ENCODE measurements at places on chromosomes 7 and 10. TPM values are rescaled to one million over a fixed set of nuclear protein-coding genes. Genes with fewer than 3 reads are reported as not detected.

- no peaks in the 10 kb centered on the region for H3K4me1 ChIP-seq
- no peaks in the 10 kb centered on the region for H3K27me3 ChIP-seq
- no peak overlapping the region for H3K4me3 ChIP-seq
Measured at GRCh38 chr7:94940241-94940640, 32.8 kb downstream of the PPP1R9A start.

- peaks cover 5% of the 10 kb centered on the region for H3K4me1 ChIP-seq
- no peaks in the 10 kb centered on the region for H3K27me3 ChIP-seq
- H3K27ac ChIP-seq = no peak overlapping the region
- H3K36me3 ChIP-seq = no peaks in the 10 kb centered on the region
- no peak for DNase-seq
Measured at GRCh38 chr10:4770801-4771553, 55.0 kb upstream of the AKR1E2 start.

GRCh38 chr7:128398016-128398840 lies 11.6 kb downstream of the IMPDH1 start:
- H3K27me3 ChIP-seq = no peaks in the 10 kb centered on the region
- H3K36me3 ChIP-seq = peaks cover 19% of the 10 kb centered on the region
- no peaks in the 10 kb centered on the region for H3K4me1 ChIP-seq
- H3K27ac ChIP-seq = no peak overlapping the region

DNA sequence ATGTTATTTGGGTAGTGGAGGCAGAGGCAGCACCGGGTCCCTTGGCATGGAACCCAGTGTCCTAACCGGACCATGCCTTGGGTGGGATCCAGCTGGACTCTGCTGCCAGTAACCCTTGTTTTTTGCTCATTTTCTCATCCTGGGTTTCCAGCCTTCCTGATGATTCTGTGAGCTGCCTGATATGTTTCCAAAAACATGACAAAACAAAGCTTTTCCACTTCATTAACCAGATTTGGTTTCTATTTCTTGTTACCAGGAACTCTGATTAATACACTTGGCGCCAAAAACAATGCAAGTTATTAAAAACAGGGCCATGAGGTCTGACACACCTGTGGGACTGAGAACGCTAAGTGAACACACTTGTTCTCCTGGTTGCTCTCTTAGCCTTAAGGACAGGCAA lies 32.8 kb upstream of the DLG5 start:
- H3K36me3 ChIP-seq = peaks cover 11% of the 10 kb centered on the region
- H3K4me3 ChIP-seq = no peak overlapping the region
- no peak for DNase-seq
- no peaks in the 10 kb centered on the region for H3K4me1 ChIP-seq
- H3K27ac ChIP-seq = no peak overlapping the region

EPHA1 gene
- total RNA-seq = 109 TPM

TMEM229A gene
- 0.46 TPM for total RNA-seq

DNA sequence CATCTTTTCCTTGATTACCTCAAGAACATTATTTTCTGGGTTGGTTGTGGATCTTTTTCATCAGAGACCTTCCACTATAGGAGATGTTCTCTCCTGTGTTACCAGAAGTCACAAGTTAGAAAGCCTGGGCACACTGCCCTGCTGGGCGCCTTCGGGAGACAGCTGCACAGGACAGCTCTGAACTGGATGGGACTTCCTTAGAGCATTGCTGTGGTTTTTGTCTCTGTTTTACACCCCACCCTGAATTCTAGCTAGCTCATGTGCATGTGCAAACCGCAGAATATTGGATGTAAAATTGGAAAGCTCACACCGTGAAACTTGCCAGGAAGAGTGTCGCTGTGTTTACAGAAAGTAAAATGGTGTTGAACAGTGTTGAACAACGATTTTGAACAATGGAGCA lies 54.4 kb upstream of the SEC61G start:
- no peaks in the 10 kb centered on the region for H3K27me3 ChIP-seq
- H3K4me3 ChIP-seq = no peak overlapping the region
- peaks cover 8% of the 10 kb centered on the region for H3K36me3 ChIP-seq
- no peak for DNase-seq
- H3K4me1 ChIP-seq = no peaks in the 10 kb centered on the region

- H3K4me1 ChIP-seq = peaks cover 3% of the 10 kb centered on the region
- peaks cover 23% of the 10 kb centered on the region for H3K27me3 ChIP-seq
- H3K36me3 ChIP-seq = no peaks in the 10 kb centered on the region
- peak overlapping the region; percentile 66 for H3K4me3 ChIP-seq
- no peak for DNase-seq
Measured at GRCh38 chr10:119541459-119542356, 811 bp downstream of the RGS10 start.

FFAR4 gene
- total RNA-seq = not detected

DNA sequence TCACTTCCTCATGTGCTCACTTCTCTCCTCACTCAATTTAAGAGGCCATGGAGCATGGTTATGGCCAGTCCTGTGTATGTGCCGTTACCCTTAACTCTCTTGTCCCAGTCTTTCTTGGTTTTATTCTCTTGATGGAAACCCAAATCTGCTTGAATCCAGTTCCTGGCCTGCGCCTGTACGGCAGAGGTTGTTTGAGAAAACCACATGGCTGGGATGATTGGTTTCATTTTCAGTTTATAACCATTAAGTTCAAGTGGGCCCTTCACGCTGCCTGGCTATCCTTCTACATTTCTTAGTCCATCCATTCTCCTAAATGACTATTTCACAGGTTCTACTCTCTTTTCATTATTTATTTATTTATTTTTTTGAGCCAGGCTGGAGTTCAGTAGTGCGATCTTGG lies 1.6 kb upstream of the ZNF239 start:
- H3K4me3 ChIP-seq = no peak overlapping the region
- no peaks in the 10 kb centered on the region for H3K4me1 ChIP-seq
- H3K36me3 ChIP-seq = peaks cover 26% of the 10 kb centered on the region
- DNase-seq = no peak
- H3K27ac ChIP-seq = no peak overlapping the region
- H3K27me3 ChIP-seq = peaks cover 6% of the 10 kb centered on the region

DNA sequence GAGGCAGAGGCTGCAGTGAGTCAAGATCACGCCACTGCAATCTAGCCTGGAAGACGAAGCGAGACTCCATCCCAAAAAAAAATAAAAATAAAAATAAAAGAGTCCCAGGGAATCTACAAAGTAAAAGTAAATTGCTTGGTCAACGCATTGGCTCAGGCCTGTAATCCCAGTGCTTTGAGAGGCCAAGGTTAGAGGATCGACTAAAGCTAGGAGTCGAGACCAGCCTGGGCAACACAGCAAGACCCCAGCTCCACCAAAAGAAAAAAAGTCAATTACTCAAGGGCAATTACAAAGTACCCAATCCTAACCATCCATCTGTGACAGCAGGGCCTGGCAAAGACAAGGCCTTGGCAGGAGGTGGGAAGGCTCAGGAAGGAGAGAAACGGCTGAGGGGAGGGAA lies 127.6 kb upstream of the CALN1 start:
- no peaks in the 10 kb centered on the region for H3K36me3 ChIP-seq
- no peaks in the 10 kb centered on the region for H3K4me1 ChIP-seq
- H3K4me3 ChIP-seq = no peak overlapping the region
- no peaks in the 10 kb centered on the region for H3K27me3 ChIP-seq

MYL7 gene
- 5.7 TPM for total RNA-seq

GRCh38 chr7:115052706-115053105 lies 130.8 kb downstream of the MDFIC start:
- H3K27me3 ChIP-seq = no peaks in the 10 kb centered on the region
- no peak overlapping the region for H3K4me3 ChIP-seq
- DNase-seq = peak; percentile 30
- H3K27ac ChIP-seq = no peak overlapping the region
- H3K36me3 ChIP-seq = peaks cover 5% of the 10 kb centered on the region
- no peaks in the 10 kb centered on the region for H3K4me1 ChIP-seq

AZGP1 gene
- total RNA-seq = 0.24 TPM

GRCh38 chr7:54242776-54243175 lies 299.4 kb upstream of the VSTM2A start:
- DNase-seq = no peak
- H3K27ac ChIP-seq = no peak overlapping the region
- no peak overlapping the region for H3K4me3 ChIP-seq
- no peaks in the 10 kb centered on the region for H3K4me1 ChIP-seq

DNA sequence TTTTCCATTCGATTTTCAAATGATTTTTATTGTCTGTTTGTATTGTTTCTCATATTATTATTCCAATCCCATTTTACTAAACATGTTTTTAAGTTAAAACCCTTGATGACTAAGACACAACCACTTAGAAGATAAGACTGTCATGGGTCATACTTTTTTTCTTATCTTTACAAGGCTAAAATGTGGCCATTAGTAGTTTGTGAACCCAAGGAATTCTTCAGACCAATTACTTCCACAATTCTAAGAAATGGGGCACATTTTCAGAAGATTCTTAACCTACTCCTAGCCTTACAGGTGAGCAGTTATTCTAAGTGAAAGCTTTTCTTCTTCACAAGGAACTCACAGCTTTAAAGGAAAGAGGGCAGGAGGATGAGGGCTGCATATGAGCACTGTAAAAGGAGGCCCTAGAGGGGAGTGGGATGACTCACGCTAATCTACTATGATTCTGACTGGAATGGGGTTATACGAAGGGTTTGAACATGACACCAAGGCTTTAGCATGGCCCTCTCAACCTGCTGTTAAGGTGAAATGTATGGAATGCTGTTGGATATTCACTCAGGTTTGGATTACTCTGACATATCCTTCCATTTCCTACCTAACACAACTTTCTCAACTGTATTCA lies 81.0 kb downstream of the SORCS1 start:
- no peaks in the 10 kb centered on the region for H3K27me3 ChIP-seq
- no peak overlapping the region for H3K27ac ChIP-seq
- no peaks in the 10 kb centered on the region for H3K4me1 ChIP-seq
- H3K36me3 ChIP-seq = no peaks in the 10 kb centered on the region
- no peak overlapping the region for H3K4me3 ChIP-seq

DNA sequence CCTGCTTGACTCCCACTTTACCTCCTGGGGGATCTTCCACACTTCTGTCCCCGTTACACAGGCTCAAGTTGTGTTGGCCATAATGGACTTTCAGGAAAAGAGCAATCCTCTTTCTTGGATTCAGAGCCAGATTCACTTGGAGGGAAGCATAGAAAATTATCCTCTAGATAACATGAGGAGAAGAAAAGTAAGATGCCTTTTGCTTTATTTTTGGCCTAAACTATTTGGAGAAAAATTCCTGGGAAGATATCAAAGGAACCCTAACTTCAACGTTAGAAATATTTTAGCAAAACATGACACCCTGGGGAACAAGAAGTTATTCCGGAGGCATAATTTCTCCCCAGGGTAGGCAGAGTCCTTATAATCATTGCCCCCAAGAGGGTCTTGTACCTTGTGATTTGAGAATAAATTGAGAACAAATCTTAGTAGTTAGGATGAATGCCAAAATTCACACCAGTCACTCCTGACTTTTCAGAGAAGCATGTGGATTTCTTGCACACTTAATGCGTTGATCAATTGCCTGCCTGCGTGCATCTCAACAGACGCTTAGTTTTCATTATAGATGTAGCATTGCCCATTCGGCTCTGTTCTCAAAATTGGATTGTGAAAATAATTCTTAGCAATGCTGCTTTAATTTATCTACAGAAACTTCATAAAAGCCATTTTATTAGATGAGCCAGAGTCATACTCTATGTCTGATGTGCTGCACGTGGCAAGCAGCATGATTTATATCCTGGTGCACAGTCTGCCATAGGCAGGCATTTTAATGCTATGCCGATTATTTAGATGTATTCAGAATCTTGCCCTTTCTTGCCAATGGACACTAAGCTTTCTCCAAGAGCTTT lies 224.4 kb downstream of the C7orf25 start:
- DNase-seq = no peak
- peaks cover 6% of the 10 kb centered on the region for H3K36me3 ChIP-seq
- peaks cover 17% of the 10 kb centered on the region for H3K4me1 ChIP-seq
- H3K4me3 ChIP-seq = no peak overlapping the region
- no peak overlapping the region for H3K27ac ChIP-seq
- H3K27me3 ChIP-seq = peaks cover 3% of the 10 kb centered on the region

GRCh38 chr7:137324796-137325696 lies 18.5 kb downstream of the PTN start:
- peaks cover 7% of the 10 kb centered on the region for H3K36me3 ChIP-seq
- no peak overlapping the region for H3K4me3 ChIP-seq
- no peaks in the 10 kb centered on the region for H3K27me3 ChIP-seq
- no peak for DNase-seq
- H3K27ac ChIP-seq = no peak overlapping the region

HOXA10 gene
- total RNA-seq = not detected

DNA sequence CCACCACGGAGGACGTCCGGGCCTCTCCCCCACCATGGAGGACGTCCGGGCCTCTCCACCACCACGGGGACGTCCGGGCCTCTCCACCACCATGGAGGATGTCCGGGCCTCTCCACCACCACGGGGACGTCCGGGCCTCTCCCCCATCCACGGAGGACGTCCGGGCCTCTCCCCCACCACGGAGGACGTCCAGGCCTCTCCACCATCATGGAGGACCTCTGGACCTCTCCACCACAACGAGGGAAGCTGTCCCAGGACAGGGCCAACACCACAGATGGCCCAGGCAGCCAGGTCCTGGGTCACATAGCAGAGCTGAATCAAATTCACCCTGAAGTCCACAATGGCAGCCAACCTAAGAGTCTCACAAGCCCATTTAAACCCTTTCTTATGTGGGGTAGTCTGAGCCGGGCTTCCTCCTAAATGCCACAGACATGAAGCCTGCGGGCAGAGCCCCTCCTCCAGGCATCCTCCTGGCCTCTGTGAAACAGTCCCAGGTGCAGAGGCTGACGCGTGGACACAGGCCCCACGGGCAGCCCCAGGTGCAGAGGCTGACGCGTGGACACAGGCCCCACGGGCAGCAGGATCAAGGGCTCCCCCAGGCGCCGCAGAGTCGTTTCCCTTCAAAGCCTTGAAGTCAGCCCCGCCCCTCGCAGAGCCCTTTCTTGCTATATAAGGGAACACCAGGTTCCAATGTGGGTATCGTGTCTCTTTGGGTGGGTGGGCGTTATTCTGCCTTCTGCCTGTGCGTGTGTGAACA lies 47.0 kb downstream of the FOXL3 start:
- no peaks in the 10 kb centered on the region for H3K36me3 ChIP-seq
- no peak overlapping the region for H3K27ac ChIP-seq
- H3K4me1 ChIP-seq = no peaks in the 10 kb centered on the region
- no peak overlapping the region for H3K4me3 ChIP-seq

DNA sequence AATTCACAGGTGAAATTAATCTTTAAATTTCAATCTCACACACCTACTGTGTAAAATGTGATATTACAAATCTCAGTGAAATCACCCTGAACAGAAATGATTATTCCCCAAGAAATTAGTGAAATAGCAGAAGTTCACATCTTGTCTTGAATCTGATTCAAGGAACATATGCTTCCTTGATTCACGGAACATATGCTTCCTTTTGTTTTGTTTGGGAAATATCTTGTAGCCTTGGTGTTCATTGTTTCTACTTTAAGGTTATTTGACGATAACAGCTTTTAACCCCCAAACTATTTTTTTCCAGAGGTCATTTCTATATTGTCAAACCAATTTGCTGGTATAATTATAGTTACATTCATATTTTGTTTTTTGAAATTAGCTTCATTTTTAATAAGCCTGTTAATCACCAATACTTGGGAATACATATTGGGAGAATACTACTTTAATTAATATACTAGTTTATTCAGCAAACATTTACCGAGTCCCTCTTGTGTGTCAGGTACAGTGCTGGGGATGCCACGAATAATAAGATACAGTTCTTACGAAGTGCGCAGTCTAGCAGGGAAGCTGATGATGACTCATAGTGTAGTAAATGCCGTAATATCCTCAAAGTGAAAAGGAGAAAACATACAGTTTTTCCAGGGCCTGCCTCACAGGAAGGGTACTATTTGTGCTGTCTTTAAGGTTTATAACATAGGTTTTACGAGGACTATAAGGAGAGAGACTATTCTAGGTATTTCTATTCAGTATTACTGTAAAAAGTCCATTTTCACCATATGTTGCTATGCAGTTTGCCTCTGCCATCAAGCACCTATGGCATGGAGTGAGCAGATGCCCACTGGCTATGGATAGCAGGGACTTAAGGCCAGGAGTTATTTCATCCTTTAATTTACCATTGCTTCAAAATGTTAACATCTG lies 32.5 kb downstream of the PRKAR2B start:
- H3K27ac ChIP-seq = no peak overlapping the region
- H3K4me1 ChIP-seq = no peaks in the 10 kb centered on the region
- H3K4me3 ChIP-seq = no peak overlapping the region
- DNase-seq = no peak

Measured in H9 (cell line).